Left hindlimb (tissue), 1 donor: ENCODE measurements at places on chromosomes 3 and 15.

DNA sequence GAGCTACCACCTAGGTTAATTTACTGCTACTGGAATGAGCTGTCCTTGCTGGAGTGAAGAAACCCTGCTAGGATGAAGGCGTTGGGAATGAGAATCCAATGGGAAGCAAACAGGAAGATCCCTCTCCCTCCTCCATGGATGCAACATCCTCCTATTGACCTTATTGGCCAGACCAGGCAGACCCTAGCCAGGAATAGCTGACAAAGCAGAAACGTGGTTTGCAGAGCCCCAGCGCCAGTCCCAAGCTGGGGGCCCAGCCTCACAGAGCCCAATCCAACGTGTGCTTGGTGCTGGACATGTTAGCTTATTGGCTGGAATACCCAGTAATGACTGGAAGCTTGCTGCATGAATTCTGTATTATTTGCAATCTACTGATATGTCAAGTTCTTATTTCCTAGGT is 273.1 kb downstream of the LRTM1 start:
- DNase-seq = no peak

- no peak for DNase-seq
These were observed 5.6 kb upstream of the CCDC13 start for GRCh38 chr3:42778644-42779043.

DNA sequence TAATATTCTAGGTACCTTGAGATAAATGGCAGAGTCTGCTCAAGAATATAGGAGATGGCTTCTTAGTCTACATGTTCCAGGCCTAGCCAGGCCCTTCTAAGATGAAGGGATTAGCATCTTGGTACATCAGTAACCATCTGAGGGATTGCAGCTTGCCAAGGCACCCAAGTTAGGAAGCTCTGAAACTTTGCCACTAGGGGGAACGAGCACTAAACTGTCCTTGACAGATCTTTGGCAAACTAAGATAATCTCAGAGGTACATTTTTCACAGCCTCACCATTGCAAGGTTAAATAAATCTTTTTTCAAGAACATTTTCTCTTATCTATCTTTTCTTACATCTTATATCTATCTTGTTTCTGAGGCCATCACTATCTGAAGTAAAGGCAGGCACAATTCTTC is 351.2 kb downstream of the RAP2B start:
- DNase-seq = no peak

DNA sequence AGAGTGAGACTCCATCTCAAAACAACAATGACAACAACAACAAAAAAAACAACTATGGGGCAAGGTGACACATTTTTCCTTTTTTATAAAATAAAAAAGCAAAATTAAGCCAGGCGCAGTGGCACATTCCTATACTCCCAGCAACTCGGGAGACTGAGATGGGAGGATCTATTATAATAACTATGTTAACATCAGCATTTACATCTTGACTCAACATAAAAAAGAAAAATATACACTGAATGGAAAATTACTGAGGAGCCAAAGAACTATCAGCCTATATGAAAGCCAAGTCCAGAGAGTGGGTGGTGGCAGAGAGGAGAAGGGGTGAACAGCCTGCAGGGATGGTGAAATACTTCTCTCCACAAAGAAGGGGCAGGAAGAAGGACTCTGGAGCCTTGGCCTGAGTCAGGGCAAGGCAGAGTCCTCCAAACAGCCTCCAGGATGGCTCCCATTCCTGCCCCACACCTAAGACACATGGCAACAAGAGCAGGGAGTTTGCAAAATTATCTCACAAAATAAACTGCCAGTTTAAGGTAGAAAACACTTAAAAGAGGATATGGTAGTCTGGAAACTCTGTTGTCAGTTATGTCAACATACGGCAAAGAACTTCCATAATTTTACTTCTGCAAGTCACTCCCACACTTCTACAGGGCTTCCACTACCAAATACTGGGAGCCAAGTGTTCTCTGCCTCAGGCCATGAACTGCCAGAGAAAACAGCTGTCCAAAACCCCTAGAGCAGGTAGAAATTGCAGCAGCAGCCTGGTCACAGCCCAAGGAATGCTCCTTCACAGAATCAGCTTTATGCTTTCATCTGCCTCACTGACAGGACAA is 25.9 kb downstream of the HSPBAP1 start:
- no peak for DNase-seq

DNA sequence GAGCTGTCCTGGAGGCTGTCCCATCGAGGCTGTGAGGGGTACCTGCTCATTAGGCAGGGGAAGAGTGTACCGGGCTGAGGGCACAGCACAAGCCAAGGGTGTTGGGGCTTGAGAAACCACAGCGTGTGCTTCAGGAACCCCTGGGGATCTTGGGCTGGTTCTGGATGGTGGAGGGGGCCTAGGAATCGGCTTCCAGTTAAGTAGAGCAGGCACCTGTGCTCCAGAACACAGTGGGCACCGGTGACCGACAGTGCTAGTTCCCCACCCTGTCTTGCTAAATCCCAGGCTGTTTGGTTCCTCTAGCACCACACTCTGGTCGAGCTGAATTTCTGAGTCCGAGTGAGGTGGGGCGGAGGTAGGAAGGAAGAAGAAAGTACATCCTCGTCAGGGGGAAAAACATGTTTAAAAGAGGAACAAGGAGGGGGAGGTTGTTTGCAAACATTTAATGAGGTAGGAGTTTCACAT is 29.1 kb downstream of the SLC6A6 start:
- no peak for DNase-seq

GRCh38 chr3:143172062-143172794 is 52.7 kb downstream of the CHST2 start:
- DNase-seq = no peak

DNA sequence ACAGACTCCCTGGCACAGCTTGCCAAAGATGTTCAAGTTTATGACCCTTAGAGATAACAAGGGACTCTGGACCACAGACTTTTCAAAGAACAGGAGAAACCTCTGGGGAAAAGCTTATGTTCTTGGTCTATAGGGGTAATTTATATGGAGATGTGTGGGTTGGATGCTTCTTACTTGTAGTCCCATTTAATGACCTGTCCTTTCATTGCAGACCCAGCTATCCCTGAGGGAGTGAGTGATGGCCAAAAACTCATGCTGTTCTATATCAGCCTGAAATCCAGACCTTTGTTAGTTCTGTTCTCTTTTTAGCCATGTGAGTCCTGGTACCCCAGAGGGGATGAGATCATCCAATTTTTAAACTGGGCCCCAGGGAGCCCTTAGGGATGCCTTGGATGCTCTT is 43.7 kb upstream of the MRPL3 start:
- DNase-seq = no peak

DNA sequence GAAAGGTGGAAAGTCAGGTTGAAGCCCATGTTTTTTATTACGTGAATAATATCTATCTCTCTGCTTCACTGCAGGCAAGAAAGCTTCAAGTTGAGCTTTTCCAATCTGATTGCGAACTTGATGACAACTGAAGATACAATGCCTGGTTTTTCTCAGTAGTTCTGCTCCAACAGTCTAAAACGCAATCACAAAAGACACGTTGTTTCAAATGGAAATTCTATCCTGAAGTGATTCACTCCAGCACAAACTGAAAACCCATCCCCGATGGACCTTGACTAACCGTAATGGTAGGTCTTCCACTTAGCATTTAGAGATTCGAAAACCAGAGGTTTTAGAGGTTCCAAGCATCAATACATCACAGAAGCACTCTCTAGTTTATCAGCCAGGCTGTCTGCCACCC is 10.6 kb downstream of the B4GALT4 start:
- DNase-seq = no peak

DNA sequence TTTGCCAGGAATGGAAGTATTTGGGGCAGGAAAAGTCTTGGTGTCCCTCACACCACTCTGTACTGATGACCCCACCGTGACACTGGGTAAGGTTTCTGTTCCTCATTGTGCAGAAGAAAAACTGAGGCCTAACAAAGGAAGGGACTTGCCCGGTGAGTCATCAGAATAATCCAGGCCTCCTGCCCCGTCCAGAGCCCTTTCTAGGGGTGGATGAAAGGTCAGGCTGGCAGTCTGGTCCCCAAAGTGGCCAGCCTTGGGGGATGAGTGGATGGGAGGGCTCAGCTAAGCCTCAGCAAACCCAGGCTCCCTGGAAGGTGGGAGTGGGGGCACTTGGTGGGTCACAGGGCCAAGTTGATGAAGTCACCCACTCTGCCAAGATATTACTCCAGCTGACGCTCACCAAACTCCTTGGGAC is 2.3 kb upstream of the DNAH1 start:
- peak; percentile 20 for DNase-seq

DNA sequence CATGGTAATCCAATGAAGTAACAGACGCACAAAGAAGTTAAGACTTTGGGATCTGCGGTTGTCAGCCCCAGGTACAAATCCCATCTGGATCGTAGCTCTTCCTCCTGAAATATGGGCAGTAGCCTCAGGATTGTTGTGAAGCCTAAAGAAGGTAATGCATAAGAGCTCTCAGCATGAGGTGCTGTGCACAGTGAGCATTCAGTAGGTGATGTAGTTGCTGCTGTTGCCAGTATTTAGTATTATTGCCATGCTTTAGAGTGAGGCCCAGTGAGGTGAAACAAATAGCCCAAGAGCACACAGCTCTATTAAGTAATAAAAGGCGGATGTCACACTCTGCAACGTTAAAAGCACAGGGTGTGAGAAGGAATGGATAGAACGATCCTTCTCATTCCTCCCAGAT is 225.7 kb downstream of the GABRG3 start:
- DNase-seq = no peak

DNA sequence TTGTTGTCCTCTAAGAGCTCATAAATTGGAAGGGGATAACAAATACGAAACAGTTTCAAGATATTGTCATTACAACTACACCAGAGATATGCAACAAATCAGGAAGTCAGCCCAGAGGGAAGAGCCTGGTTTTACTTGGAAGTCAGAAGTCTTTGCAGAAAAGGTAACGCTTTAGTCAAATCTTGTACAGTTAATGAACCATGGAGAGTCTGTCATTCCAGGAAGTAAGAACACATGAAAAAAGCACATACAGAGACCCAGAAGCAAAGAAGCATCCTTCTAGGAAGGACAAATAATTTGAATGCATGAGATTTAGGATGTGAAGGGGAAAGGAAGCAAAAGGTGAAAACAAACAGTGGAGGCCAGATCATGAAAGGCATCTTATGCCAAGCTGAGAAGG is 19.6 kb downstream of the DYNC1LI1 start:
- DNase-seq = no peak

DNA sequence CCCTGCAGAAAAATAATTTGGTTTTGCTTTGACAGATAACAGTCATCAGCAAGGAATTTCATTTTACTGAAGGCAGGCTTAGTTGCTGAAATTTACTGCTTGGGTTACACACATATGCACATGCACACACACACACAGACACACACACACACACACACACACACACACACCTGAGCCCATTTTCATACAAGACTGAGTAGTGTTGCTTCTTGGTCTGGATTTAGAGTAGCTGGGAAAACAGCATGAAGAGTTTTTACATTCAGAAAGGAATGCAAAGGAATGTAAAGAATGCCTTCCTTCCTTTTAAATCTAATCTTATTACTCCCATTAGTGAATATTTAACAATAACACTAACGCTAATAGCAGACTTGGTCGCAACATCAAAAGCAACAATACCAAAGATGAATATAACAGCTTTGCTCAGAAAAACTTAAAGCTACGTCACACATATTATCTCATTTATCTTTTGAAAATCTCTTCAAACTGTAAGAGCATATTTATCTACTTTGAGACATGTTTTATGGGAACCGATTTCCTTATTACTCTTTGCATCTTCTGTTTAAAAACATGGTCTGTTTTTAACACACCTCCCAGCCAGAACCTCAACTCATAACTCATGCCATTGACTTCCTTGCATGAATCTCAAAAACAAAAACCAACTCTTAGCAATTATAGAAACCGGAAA is 32.5 kb downstream of the RFTN1 start:
- no peak for DNase-seq

- DNase-seq = no peak
These were observed 560.5 kb downstream of the NR2F2 start for GRCh38 chr15:96891046-96891445.

DNA sequence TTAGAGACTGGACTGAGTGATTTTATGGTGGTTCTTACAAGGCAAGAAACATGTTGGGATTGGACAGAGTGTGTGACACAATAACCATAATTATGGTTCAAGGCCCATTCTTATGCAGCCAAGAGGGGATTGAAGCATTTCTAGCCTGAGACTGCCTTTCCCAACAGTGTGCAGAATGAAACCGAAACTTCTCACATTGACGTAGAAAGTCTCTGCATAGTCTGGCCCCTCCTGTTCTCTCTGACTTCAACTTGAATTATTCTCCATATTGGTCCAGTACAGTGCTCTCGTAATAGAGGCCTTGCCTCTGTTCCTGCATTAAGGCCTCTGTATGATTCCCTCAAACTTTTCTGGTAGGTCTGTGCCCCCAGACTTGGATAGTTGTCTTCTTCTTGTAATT is 138.3 kb downstream of the DIPK2A start:
- no peak for DNase-seq

DNA sequence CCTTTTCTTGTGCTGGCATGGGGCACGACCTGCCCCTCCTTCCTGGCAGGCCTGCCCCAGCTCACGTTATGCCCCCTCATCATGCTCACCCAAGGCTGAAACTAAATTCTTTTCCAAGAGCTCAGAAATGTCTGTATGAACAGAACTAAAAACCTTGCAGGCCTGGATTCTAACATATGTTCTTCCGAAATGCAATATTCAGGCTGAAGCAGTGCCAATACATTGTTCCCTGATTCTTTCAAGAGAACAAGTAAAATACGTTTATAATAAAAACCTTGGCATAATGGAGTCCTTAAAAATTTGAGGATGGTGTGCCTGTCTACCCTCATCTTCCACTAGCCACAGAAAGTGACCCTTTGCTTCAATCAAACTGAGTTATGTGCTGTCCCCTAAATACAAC is 48.5 kb upstream of the ICE2 start:
- no peak for DNase-seq

DNA sequence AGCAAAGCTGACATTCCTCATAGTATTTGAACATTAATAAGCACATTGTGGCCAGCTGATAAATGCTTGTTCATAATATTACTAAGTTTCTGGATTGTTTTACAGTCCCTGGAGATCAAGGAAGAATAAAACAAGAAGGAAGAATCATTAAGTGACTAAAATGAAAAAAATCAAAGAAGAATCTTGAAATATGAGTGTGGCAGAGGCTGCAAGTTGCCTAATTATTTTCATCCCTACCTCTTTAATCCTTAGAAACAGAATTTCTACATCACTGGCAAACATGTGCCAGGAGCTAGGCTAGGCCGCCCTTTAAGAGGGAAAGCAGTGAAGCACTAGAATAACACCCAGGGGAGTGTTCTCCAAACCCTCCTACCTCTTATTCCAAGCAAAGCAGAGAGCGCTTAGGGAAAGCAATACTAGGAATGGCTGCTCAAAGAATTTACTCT is 98.9 kb downstream of the MAGI1 start:
- no peak for DNase-seq

- no peak for DNase-seq
These were observed 995.9 kb upstream of the CFAP20DC start for GRCh38 chr3:60045686-60046085.

- no peak for DNase-seq
These were observed 87.4 kb upstream of the MEX3B start for GRCh38 chr15:82133251-82133650.
